ENCODE measurements at places on chromosomes 7 and 10.

DNA sequence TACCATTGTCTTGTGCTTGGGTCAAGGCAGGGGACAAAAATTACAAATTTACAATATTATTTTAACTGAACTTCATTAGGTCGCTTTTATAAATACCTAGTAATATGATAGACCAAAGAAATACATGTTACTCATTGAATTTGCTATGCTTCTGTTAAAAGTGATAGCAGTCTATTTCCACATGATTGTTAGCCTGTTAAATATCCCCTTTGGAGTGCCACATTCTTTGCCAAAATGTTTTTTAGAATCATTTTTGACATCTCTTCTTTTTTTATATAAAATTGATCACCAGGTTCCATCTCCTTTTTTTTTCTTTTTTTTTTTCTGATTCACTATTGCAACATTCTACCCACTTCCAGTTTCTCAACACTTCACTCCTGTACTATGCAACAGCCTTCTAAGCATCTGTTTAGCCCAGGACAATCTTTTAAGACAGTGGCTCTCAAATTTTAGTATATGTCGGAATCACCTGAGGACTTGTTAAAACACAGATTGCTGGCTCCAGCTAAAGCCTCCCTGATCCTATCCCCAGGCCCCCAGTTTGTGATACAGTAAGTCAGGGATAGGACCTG lies 16.4 kb upstream of the NDUFA5 start:
- no peak for DNase-seq

- DNase-seq: no peak
Measured at GRCh38 chr7:70188901-70189650, 590.8 kb downstream of the AUTS2 start.

DNA sequence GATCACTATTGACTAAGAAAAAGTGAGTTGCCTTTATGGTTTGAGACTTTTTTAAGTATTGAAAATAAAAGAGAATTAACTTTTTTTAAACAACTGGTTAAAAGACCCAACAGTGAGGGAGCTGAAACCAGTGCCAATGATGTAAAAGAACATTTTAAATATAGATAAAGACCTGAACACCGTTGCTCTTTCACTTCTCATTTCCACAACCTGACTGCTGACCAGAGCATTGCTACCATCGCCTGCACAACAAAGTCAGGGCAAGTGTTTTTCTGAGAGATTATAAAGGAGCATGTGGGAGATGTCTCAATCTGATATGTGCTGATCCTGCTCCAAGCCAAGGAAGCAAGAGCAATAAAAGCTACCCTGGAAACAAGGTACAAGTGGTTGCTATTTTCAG lies 34.7 kb downstream of the IMMP2L start:
- no peak for DNase-seq

- DNase-seq: no peak
Measured at GRCh38 chr7:135167365-135167917, 3.1 kb downstream of the CYREN start.

GRCh38 chr7:142134909-142135308 lies 23.4 kb downstream of the MGAM2 start:
- peak; percentile 13 for DNase-seq

DNA sequence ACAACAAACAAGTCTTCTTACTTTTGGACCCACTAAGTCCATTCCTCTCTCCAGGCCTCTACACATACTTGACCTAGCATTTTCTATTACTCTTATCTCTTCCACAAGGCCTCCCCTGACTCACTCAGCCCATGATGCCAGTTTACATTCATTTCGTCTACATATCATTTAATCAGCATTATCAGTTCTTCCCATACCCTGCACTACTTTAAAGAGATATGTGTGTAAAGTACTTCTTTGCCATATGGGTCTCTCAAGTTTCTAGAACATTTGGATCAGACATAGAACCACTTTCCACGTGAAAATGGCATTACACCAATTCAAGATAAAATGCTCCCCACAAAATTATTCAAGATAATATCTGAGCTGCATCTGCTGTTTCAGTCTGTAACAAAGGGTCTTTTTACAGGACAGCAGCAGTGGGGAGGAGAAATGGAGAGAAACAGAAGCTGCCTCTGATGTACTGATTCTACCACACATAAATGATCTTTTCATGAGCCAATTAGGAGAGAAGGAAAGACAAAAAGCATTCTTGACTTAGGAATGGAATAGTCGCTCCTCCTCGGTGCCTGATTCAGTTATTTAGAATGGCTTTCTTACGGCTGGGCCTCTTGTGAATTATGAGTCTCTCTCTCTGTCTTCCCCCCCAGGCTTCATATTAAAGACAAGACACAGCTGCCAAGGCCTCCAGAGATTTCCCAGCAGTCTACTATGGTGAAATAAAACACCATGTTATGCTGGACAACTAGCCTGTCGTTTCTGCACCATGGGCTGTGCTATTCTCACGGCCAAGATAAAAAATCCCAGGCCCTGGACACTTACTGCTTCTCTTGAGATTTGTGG lies 46.9 kb upstream of the SEPTIN7 start:
- peak; percentile 20 for DNase-seq

DNA sequence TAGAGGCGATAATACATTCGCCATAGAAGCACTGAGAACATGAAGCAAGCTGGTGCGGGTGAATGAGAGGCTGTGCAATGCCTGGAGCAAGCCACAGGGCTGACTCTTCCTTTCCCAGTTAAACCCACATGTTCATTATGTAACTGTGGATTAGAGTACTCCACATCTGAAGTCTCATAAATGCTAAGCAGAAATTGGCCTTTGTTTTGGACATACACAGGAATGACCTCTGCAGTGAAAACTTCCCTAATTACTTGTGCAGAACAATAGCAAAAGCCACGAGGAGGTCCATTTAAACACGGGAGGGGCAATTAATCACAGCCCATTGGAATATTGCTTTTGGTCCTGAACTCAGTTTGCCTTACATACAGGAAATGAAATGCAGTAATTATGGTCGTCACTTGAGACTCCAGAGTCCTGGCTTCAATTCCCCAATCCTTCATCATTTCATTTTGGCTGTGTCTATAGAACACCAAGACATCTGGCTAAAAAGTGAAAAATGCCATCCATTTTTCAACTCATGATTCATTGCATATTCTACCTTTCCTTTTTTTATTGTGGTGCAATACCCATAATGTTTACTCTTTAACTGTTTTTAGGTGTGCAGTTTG lies 78.7 kb upstream of the CXCL12 start:
- DNase-seq: no peak

GRCh38 chr7:99109108-99110051 lies 34.5 kb downstream of the SMURF1 start:
- no peak for DNase-seq

GRCh38 chr10:60778971-60779796 lies 906 bp downstream of the CDK1 start:
- DNase-seq: no peak

DNA sequence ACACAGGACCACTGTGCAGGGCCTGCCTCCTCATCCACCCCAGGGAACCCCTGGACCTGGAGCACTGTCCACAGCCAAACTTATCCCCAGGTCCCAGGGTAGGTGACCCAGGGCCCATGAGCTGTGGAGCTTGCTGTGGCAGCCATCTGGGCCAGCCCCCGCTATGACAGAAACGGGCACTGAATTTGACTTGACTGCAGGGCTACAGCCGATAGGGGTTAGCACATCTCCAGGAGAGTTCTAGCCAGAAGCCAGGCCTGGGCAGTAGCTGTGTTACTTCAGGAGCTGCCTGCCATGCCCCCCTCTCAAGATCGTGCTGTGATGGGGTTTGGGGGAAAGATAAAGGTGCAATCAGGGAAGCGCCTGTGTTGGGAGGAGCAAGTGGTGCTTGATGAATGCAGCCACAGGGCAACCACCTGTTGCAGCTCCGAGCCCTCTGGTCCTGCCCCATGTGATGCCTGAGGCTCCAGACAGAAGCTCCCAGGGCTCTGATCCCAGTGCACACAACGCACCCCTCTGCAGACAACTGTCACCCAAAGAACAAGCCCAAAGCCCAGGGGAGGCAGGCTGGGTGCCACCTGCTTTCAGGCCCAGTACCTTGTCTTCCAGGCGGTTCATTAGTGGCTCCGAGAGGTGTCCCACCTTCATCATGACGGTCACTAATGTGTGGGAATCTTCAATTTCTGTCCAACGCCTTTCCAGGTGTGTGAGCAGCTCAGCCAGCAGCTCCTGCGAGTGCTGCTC lies 6.5 kb downstream of the TBRG4 start:
- no peak for DNase-seq

DNA sequence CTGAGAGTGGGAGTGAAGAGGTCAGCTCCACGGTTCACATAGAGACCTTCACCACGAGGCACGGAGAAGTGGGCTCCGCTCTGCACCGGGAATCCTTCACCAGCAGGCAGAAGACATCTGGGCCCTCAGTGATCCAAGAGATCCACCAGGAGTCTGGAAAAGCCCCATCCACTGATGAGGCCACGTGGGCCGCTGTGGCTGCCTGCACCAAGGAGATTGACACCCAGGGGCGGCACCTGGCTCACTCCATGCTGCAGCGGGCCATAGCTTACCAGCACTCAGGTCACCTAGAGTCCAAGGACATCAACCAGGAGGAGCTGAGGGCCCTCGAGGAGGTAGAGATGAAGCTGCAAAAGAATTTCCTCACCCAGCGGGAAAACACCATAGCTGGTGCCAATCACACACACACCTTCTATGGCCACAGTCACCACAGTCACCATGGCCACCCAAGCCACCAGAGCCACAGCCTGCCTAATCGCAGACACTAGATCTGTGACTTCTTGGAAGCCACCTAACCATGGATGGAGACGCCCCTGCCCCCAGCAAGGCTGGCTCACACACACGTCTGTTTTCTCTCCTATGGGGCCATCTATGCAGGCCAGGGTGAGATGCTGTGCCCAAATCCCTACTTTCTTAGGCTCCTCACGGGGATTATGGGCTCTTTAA lies 694 bp downstream of the C10orf62 start:
- no peak for DNase-seq

DNA sequence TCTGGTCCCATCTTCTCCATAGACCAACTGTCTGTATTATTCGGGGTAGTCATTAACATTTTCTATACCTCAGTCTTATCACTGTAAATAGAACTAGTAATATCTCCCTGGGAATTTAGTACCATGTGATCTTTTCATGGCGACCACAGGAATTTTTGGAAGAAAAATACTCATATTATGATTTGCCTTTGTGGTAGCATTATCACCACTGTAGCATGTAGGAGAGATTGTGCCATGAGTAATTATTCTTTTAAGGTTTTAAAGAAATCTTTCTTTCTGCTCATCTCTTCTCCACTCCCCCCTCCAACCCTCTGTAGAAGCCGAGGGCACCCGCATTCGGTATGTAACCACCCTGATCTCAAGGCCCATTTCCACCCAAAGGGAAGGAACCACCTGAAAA lies 25.0 kb downstream of the ZNF365 start:
- DNase-seq: no peak

GRCh38 chr7:135862586-135863340 lies 114.2 kb upstream of the FAM180A start:
- no peak for DNase-seq

- DNase-seq: no peak
Measured at GRCh38 chr7:129103561-129104324, 40.8 kb upstream of the TSPAN33 start.

GRCh38 chr7:1842321-1843221 lies 172.5 kb downstream of the ELFN1 start:
- peak; percentile 4 for DNase-seq

DNA sequence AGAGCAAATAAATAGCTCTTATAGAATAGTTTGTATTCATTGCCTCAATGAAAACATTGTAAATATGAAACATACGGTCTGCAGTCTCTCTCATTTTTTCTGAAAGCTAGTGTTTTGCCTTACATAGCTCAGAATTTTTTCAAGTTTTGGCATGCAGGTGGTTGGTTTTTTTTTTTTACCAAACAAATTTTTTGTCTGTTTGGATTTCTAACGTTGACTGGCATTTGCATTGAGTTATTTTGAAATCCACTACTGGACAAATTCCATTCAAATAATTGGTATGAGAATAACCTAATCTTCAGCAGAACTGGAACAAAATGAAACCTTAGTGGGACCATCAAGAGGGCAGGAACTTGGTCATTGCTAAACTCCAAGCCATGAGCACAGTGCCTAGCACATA lies 107.6 kb upstream of the SAMD8 start:
- DNase-seq: no peak

DNA sequence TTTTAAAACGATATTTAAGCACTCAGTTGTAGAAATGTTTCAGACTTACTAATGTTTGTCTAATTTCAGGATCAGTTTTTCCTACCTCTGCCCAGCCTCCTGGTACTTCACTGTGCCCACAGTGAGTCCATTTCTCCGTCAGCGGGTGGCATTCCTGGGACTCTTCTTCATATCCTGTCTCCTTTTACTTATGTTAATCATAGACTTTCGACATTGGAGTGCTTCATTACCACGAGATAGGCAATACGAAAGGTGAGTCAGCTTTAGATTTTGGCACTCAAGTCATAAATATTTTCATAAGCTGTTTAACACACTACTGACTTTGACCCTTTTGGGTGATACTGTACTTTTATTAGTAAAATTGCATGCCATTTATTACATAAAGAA lies 2.1 kb downstream of the ENTPD7 start:
- no peak for DNase-seq

DNA sequence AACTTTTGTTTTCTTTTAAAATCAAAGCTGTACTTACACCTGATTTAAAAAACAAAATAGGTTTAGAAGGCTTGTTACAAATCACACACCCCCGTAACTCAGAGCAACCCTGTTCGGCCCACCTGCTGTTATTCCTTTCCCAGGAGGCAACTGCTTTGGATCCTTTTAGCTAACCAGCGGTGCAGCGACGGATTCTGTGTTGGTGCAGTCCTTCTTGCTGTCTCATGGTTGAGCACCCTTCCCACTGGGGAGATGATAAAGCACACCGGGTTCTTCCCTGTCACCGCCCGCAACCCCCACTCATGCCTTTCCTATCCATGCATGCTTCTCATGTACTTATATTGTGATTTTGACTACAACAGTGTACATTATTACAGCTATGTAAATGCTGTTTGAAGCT lies 24.8 kb upstream of the MKI67 start:
- DNase-seq: no peak

- DNase-seq: no peak
Measured at GRCh38 chr10:86215046-86215445, 151.5 kb downstream of the GRID1 start.

DNA sequence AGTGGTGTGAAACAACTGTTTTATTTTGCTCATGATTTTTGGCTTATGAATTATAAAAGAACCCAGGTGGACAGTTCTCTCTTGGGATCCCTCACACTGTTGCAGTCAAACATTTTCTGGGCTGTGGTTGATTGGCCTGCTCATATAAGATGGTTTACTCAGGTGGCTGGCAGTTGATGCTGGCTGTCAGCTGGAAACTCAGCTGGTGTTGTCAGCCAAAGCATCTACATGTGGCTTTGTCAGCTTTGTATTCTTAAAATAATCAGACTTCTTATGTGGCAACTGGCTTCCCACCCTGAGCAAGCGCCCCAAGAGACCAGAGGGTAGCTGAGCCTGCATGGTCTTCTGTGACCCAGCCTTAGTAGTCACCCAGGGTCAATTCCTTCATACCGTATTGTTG lies 534.7 kb downstream of the NRG3 start:
- no peak for DNase-seq

DNA sequence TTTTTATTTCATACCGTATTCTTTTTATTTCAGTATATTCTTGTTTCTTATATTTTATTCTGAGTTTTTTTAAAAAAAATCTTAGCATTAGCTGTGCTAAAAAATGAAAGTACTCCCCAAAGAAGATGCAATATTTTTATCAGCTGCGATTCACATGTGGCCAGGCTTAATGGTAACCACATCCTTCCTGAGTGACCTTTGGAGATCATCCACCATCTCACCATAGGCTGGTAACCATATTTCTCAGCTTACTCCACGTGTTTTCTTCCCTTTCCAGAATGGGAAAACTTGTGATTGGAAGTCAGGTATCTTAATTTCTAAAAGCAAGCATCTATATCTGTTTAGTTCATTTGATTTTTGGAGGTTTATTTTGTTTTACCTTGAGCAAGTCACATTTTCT lies 18.8 kb upstream of the LIPM start:
- DNase-seq: no peak

Data from transverse colon (tissue), 4 donors.